DMS153 (cell line): ENCODE measurements at places on chromosomes 3 and 15.

- no peak for DNase-seq
Measured at GRCh38 chr3:128432971-128433836, 33.5 kb downstream of the DNAJB8 start.

DNA sequence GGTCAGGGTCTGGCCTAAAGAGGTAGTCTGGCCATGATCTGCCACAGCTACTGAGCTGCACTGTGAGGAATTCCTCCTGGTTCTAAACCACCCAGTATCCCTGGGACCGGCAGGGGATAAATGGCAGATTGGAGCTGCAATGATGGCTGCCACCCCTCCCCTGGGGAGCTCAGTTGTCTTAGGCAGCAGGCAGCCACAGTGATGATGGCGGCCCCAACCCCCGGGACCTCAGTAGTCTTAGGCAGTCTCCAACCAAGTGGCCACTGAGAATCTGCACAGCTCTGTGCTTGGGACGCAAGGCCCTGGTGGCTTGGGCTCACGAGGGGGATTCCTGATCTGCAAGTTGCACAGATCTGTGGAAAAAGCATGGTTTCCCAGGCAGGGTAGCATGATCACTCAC lies 68.1 kb downstream of the STRIT1 start:
- no peak for DNase-seq

GRCh38 chr3:126509597-126510307 lies 7.8 kb downstream of the UROC1 start:
- DNase-seq = no peak

- DNase-seq = no peak
Measured at GRCh38 chr15:29711531-29711930, 110.7 kb downstream of the TJP1 start.

DNA sequence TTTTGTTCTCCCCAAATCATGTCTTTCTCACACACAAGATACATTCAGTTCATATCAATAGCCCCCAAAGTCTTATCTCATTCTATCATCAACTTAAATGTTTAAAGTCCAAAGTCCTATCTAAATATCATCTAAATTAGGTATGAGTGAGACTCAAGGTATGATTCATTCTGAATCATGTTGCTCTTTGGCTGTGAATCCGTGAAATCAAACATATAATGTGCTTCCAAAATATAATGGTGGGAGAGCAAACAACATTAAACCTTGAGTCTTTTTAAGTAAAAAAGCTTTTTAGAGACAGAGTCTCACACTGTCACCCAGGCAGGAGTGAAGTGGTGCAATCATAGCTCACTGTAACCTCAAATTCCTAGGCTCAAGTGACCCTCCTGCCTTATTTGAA lies 139.1 kb downstream of the SAMMSON start:
- no peak for DNase-seq

DNA sequence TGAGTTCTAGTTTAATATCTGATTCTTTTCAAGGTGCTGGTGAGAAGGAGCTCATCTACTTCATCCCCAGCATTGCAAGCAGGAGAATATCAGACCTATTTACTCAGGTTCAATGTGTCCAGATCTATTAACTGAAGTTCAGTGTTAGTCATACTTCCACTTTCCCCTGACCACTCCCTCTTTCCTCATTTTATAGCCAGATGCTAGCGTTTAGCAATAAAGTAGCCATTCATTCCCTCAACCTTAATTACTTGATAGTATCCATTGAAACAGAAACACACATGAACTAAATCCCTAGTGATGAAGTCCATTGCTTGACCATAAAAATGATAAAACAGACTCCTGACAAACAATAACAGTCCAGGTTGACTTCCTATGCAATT lies 60.0 kb downstream of the RPL22L1 start:
- DNase-seq = no peak
